A549 treated with RU486 at 1 μM for 4 hours (cell line): ENCODE measurements at places on chromosomes 1 and 21. TPM values are rescaled to one million over a fixed set of nuclear protein-coding genes. Genes with fewer than 3 reads are reported as not detected.

FOXD2 gene
- 0.37 to 0.60 TPM (median 0.43 TPM) in 5 replicates for total RNA-seq

KLHDC7A gene
- 1.1 to 1.6 TPM (median 1.3 TPM) in 5 replicates for total RNA-seq

IGFN1 gene
- total RNA-seq: 0.69 to 1.1 TPM (median 0.78 TPM) in 5 replicates

SMCP gene
- total RNA-seq: not detected in 5 replicates

SYT11 gene
- total RNA-seq: 0.82 to 1.3 TPM (median 1.1 TPM) in 5 replicates

LGR6 gene
- total RNA-seq: 0.38 to 1.1 TPM (median 0.74 TPM) in 5 replicates

SLC5A3 gene
- total RNA-seq: 1.1 to 4.0 TPM (median 3.6 TPM) in 5 replicates

TINAGL1 gene
- 0.69 to 1.2 TPM (median 0.74 TPM) in 5 replicates for total RNA-seq

CD52 gene
- total RNA-seq: not detected in 5 replicates

AVPR1B gene
- not detected in 5 replicates for total RNA-seq

GJA9 gene
- total RNA-seq: not detected in 5 replicates

AADACL3 gene
- total RNA-seq: not detected in 5 replicates

JTB gene
- 106 to 170 TPM (median 153 TPM) in 5 replicates for total RNA-seq

F13B gene
- 0.06 to 0.09 TPM (median 0.08 TPM) in 3 of 5 replicates, not detected in the others for total RNA-seq

TMEM82 gene
- total RNA-seq: not detected in 5 replicates

RGS13 gene
- not detected in 5 replicates for total RNA-seq

SLC22A15 gene
- 0.27 to 0.85 TPM (median 0.54 TPM) in 5 replicates for total RNA-seq

ZNF697 gene
- total RNA-seq: 1.3 to 2.1 TPM (median 1.9 TPM) in 5 replicates

ZFYVE9 gene
- total RNA-seq: 6.1 to 8.8 TPM (median 7.5 TPM) in 5 replicates

CYP2J2 gene
- total RNA-seq: 0.06 TPM in 1 of 5 replicates, not detected in the others

AKR7A2 gene
- 34.4 to 54.8 TPM (median 52.5 TPM) in 5 replicates for total RNA-seq
